ENCODE measurements at places on chromosomes 6 and 20.

DNA sequence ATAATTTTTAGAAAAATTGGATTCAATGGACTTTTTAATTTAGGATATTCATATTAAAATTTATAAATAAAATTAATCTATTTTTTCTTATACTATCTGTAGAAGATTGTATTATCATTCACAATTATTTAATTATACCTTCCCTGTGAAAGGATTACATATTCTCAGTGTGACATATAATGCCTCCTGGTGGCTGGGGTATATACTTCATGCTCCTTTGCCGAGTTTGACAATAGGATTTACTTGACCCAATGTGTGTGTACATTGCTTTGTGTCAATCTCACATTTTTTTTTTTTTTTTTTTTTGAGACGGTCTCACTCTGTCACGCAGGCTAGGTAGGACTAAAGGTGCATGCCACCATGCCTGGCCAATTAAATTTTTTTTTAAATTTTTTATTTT, 230.0 kb upstream of the CHD6 start:
- DNase-seq: no peak

DNA sequence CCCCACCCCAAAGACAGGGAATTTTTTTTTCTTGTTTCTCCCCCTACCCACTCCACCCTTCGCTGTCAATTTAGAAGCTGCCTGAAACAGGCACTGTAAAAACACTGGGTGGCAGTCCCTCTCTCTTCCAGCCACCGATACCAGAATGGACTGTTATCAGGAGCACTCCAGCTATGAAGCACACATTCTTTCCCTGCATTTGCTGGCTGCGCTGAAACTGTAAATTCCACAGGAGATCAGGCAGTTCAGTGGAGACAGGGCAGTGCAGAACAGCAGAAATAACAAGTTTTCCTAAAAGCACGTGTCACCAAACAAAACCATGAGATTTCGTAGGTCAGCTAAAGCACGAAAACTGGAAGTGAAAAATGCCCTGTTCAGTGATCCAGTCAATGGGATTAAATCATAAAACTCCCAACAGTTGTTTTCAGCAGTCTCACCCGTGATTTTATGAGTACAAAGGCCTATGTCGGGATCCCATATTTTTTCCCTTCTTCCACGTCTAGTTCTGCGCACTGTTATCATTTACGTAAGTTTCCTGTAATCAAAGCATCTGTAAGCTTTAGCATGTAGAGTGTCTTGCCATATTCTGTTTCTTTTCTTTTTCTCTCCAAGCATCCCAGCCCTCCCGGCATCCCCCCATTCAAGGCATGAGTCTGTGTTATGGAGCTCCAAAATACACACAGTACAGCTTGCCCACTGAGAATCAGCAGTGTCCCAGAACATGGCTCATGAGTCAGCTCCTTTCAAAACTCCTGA, 359.9 kb upstream of the EPHA7 start:
- no peak for DNase-seq

DNA sequence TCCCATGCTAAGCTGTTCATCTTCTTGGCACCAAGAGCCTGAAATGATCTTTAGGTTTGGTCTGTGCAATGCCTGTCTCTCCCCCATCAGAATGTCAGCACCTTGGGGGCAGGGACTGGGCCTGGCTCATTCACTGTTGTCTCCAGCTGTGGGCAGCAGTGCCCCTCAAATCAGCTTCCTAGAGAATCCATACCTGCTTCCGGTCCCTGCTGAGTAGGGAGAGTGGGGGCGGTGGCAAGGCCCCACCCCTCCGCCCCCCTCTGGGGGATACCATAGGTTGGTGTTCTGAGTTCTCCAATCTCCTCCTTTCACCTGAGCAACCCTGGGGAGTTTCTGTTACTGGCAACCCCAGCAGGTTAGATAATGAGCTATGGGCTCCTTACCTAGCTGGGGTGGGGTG, 19.2 kb upstream of the SPDEF start:
- DNase-seq: no peak

DNA sequence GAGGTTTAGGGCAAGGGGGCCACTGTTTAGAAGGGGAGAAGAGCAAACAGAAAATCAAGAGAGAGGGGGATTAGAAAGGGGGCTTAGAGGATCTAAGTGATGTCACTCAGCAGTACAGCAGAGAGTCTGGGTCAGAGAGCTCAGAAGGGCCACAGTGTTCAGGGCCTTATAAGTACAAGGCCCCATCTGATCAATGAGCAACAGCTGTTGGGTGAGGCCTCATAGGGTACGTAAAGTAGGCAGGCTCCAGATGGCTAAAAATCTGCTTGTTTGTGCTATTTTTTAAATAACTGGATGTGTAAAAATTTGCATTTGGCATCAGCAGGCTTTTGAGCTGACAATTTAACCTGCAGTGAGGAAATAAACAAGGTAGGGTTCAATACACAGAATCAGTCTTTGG, 149.8 kb downstream of the SH3BGRL2 start:
- no peak for DNase-seq

DNA sequence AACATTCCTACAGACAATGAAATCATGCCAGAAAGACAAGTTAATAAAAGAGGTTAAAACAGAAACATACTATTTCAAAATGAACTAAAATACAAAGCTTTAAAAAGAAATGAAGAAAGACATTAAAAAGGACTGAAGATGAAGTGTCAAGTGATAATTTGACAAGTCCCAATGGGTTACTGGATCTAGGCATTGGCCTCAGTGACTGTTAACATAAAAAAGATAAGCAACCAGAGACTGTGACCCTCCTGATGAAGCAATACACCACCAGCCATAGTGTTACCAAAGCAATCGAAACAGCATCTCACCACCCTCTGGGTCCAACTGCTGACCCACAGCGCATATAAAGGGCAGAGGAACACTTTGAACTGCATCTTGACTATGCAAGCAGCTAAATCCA, 130.3 kb downstream of the FIG4 start:
- no peak for DNase-seq

DNA sequence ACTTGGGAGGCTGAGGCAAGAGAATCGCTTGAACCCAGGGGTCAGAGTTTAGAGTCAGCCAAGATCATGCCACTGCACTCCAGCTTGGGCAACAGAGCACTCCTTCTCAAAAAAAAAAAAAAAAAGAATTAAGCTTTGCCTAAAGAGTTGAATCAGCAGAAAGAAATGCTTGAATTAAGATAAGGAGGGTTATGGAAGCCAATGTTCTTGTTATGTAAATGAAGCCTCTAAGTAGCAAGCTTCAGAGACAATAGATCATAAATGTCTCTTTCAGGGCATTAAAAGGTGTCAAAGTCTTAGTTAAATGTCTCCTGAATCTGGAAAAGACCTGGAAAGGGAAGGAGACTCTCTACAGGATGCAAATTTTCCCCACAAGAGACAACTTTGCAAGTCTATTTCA, 69.7 kb upstream of the FAM83B start:
- no peak for DNase-seq

DNA sequence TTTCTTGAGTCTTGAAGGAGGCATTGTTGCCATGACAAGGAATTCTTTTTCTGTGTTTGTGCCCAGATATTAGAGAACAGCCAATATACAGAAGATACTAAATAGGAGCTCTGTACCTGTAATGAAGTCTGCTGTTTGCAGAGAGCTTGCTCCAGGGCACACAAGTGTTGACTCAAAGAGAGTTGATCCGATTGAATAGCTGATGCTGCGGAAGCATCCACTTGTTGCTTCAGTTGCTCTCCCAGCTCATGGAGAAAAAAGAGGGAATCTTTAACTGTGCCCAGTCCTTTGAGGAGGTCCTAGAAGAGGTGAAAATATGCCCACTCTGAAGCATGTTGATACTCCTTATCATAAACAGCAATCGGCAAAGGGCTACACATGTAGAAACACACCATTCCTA, 411.4 kb downstream of the ESR1 start:
- DNase-seq: no peak

DNA sequence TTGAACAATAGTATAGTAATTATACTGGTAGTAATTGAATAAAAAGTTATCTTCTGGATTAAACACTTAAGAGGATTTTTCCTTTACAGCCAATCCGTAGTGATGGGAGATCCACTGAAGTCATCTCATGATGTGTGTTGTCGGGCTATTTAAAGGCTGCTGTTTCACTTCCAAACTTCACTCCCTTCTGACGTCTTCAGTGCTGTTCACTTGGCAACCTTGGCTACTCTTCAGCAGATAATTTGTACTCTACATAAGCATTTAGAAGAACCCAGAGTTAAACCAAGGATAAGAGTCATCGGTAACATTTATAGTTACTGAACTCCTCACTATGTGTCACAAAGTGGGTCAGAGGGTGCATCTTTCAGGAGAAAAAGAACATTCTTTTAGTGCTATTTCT, 179.1 kb upstream of the EYA4 start:
- no peak for DNase-seq

DNA sequence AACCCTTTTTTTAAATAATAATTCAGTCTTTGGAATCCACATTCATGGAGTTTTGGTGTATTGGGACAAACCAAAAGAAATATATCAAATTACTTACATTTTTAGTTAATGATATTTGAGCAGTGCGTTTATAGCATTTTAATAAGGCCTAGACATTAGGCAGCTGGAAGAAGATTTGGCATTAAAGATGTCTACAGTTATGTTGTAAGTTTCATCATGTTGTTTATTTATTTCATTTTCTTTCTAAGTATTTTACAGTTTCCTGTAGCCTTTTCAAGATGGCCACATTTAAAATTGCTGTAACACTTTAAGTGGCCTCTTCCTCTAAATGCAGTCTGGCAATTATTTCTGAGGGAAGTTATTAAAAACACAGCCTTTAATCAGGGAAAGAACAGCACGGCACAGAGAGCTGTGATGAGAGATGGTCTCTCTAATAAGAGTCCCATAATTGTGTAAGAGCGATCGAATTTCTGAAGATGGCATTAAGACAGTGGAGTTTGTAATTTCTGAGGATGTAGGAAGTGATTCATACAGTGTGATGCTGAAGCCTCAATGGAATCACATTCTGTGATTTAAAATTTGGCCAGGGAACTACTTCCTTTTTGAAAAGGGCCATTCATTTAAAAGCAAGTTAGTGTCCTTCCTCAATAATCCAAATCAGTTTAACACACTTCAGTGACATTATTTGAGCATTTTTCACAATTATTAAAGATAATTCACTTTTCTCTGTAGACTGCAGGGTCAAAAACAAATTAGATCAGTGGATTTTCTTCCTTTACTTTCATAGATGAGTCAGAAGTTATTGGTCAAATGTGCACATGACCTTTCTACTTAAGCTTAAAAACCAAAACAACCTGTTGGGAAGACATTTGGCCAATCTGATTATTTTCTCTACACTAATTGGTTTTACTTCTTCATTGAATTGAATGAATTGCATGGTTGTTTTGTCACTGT, 52.4 kb upstream of the EDN3 start:
- DNase-seq: peak; percentile 41

- DNase-seq: no peak
Observed at GRCh38 chr6:26059941-26060340, 27.3 kb upstream of the HFE start.

DNA sequence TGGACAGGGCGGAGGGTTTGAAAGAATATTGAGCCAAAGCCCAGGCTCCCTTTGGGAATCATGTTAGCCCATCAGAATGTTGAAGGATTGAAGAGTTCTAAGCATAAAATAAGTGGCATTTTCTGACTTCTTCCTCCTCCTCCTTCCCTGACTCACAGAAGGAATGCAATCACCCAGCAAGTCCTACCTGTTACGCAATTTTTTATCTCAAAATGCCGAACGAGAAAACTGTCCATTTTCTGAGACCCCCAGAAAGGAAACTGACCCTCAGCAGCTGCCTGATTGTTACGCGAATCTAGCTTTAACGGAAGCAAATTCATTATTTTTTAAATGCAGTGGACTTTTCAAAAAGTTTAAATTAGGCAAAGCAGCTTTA, 4.7 kb upstream of the DNAJC5 start:
- peak; percentile 39 for DNase-seq

DNA sequence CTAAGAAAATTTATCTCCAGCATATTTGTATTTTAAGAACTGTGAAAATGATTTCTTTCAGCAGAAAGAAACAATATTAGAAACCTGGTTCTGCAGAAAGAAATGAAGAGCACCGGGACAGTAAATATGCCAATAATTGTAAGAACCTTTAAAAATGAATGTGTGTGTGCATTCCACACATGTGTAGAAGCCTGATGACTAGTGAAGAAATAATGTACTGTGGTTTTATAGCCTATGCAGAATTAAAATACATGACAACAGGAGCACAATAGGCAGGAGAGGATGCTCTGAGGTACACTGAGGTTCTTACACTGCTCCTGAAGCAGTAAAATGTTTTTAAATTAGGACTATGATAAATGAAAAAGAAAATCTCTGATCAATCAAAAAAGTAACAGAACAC, 48.9 kb downstream of the SNX14 start:
- DNase-seq: no peak

GRCh38 chr20:53074811-53075314, 102.7 kb downstream of the TSHZ2 start:
- no peak for DNase-seq

DNA sequence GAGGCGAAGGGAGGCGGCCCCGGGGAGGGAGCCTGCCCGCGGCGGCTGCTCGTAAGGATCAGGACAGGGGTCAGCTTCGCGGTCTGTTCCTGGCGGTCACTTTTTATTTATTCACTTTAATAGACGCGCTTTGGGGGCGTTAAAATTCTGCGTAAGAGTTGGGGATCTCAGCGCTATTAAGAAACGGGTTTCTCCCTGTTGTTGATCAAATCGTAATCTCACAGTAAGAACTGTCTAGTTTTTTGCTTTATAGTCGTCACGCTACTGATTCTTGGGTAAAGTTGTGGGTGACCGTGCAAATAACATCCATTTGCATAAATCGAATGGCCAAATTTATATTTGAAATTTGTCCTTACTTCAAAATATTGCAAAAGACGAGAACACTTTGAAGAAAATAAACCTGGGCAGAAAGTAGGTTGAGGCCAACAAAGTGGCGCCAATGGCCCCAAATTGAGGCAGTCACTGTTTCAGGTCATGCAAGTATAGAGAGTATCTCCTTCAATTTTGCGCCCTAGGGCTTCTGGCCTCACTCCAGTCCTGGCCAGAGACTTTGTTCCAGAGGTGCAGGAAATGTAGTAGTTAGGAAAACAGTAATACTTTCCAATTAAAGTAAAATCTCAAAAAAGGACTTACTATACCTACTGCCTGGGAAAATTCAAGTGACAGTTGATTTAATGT, 963 bp upstream of the RMND1 start:
- DNase-seq: no peak

- DNase-seq: no peak
Observed at GRCh38 chr6:163730246-163731210, 316.0 kb downstream of the QKI start.

DNA sequence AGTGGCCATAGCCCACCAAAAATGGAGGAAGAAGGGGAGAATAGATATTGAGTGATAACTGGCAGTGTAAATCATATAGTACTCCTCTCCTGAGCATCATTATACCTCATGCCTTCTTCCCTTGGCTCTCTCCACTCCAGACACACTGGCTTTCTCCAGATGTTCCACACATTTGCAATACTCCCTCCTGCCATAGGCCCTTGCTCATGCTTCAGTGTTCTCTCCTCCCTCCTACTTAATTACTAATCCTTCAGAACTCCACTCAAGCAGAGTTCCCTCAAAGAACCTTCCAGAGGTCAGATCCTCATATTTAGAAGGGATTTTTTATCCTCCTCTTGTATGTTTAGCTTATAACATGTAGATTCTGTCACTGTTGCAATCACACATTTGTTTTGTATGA, 279.5 kb upstream of the SUPT3H start:
- no peak for DNase-seq

- DNase-seq: no peak
Observed at GRCh38 chr20:14282140-14282539, 55.3 kb downstream of the FLRT3 start.
